LHCN-M2 (cell line): ENCODE measurements at places on chromosomes 12 and 14. TPM values are rescaled to one million over a fixed set of nuclear protein-coding genes. Genes with fewer than 3 reads are reported as not detected.
A peak's percentile ranks its signal among the peaks of the same experiment; 100 is the strongest.

- no peak for DNase-seq
Observed at GRCh38 chr12:8087666-8088065, 5.6 kb downstream of the NECAP1 start.

- peak; percentile 39 for DNase-seq
Observed at GRCh38 chr12:132018193-132018916, 68.6 kb downstream of the EP400 start.

DNA sequence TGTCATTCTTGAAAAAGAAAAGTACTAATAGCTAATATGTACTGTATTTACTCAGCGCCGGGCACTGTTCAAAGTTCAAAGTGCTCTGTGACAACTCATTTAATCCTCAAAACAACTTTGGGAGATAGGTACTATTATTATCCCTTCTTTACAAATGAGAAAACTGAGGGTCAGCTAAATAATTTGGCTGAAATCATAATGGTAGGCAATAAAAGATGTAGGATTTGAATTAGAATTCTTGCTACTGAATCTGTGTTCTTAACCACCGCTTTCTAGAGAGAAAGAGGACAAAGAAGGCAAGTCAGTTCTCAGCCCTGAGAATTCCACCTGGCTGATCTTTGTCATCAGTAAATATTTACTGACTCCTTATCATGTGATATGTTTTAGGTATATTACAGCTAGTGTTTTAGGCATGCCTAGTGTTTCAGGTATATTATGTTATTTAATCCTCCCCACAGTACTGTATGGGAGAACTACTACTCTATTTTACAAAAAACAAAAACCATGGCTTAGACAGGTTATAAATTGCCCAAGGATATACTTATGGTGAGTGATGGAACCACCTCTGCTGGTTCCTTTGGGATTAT is 205.7 kb upstream of the GZMB start:
- no peak for DNase-seq

GRCh38 chr12:18383203-18383602 is 121.9 kb downstream of the PIK3C2G start:
- DNase-seq: peak; percentile 76

DNA sequence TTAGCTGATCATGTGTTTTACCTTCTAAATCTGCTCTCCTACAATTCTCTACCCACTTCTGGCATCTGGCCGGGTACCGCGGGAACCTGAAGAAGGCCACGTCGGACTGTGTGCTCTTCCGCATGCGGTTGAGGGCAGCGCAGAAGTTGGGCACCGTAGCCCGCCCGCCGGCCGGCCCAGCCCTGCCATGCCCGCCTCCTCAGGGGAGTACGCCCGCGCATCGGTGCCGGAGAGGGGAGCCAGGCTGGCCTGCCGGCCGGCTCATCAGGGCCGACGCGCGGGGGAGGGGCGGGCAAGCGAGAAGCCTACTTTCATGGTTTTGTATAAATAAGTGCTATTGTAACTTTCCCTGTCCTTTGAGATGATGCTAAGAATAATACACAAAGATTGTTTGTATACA is 19.9 kb upstream of the ADAMTS20 start:
- no peak for DNase-seq

DNA sequence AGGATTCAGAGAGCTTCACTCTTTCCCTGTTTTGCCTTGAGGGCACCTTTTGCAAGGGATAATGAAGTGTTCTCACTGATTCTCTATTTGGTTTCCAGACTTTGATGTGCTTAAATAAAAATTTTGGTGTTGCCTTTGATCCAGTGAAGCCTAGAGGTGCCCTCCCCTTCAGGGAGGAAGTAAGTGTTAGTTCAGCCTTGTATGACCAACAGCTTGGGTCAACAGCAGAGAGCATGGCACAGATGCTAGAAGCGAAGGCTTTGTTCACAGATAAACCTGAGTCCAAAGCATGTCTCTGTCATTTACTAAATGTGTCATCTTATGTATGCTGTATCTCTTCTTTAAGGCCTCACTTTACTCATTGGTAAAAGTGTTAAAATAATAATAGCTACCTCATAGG is 52.8 kb upstream of the STXBP6 start:
- no peak for DNase-seq

DNA sequence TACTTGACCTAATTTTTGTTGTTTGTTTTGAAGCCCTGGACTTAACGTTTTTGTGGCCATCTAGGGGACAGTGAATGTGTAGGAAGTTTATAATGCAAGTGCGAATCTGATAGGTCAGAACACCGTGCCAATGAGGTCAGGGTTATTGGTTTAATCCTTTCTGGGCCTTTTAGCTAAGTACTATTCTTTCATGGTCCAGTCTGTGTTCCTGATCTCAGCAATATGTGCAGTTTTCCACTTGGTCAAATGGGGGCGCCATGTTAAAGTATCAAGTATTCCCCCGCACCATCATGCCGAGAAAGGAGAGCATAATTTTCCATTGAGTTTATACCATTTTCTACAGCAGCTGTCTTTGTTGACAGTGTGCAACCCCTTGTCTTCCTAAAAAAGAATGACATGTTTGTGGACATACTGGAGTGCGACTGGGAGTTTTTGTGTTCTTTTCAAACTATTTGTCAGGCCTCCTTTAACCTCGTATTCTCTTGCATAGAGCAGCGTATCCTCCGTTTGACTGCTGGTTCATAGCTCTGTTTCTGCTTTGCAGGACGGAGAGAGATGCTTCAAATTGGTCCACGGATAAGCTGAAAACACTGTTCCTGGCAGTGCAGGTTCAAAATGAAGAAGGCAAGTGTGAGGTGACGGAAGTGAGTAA is 1.3 kb downstream of the AHSA1 start:
- peak; percentile 77 for DNase-seq

Gene SLC2A13
- 9.9 and 12.9 TPM in 2 replicates for total RNA-seq

DNA sequence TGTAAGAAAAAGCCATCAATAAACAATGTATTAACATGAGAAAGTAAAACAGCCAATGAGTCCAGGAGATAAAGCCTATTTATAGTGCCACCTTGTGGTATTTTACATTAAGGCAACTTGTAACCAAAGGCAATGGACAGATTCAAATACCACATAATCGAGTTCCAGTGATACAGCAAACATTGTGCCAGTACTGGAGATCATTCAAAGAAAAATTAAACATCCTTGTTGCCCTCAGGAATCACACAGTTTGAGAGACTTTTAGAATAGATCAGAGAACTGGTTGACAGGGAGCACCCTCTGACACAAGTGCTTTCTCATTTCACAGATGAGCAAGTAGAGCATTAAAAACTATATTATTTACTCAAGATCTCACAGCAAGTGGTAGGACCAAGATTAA is 98.1 kb downstream of the DDHD1 start:
- peak; percentile 64 for DNase-seq

- no peak for DNase-seq
Observed at GRCh38 chr12:131551675-131552491, 159.0 kb upstream of the SFSWAP start.

Gene CCDC177
- total RNA-seq: not detected in 2 replicates

Gene DYNLL1
- total RNA-seq: 308 and 404 TPM in 2 replicates

Gene MUCL1
- total RNA-seq: not detected in 2 replicates

Gene ALDH1L2
- total RNA-seq: 7.5 and 14.9 TPM in 2 replicates

GRCh38 chr12:130571089-130571488 is 145.0 kb downstream of the RIMBP2 start:
- no peak for DNase-seq

DNA sequence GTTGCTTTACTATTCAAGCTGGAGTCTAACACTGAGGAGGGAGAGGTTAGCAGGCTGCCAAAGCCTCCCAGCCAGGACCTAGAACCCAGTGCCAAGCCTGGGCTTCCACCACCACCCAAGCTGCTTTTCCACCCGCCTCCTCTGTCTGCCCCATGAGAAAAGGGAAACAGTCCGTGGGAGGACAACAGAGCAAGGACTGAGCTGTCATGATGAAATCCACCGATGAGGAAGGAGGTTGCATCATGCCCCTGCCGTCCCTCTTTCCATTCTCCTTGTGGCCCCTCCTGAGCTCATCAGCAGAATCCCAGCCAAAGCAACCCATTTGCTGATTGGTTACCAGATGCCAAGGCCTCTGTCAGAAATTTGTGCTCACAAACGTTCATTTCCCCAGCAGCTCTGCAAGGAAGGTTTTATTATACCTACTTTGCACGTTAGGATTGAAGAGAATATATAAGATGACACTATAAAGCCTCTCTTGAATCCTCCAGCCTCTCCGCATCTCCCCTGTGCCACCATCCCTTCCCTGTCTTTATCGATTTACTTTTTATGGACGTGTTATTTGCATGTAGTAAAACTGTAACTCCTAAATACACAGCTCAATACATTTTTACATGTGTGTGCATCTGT is 6.3 kb upstream of the SERPINA1 start:
- DNase-seq: no peak

Gene KRT6A
- total RNA-seq: not detected in 2 replicates
